Lung (tissue), 17 donors: ENCODE measurements at places on chromosomes 3 and 15. TPM values are rescaled to one million over a fixed set of nuclear protein-coding genes. Genes with fewer than 3 reads are reported as not detected.

DNA sequence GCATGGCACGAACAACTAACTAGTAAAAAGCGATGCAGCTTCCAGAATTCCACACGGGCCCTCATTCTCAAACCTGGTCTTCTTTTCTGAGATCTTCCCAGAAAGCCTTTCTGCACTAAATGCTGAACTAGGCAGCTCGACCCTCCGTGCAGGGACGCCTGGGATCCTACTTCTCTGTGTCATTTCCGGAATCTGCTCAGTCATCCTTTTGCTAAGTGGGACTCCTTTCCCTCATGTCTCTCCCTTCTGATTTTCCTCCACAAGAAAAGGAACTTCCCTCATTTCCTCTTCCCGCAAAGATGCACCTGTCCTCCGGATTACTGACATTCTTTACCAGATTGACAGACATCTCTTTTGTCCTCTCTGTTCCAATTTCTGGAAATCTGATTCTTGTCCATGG, 9.2 kb upstream of the HES1 start:
- DNase-seq = no peak

GRCh38 chr3:88691081-88691480, 416.3 kb upstream of the EPHA3 start:
- no peak for DNase-seq

DNA sequence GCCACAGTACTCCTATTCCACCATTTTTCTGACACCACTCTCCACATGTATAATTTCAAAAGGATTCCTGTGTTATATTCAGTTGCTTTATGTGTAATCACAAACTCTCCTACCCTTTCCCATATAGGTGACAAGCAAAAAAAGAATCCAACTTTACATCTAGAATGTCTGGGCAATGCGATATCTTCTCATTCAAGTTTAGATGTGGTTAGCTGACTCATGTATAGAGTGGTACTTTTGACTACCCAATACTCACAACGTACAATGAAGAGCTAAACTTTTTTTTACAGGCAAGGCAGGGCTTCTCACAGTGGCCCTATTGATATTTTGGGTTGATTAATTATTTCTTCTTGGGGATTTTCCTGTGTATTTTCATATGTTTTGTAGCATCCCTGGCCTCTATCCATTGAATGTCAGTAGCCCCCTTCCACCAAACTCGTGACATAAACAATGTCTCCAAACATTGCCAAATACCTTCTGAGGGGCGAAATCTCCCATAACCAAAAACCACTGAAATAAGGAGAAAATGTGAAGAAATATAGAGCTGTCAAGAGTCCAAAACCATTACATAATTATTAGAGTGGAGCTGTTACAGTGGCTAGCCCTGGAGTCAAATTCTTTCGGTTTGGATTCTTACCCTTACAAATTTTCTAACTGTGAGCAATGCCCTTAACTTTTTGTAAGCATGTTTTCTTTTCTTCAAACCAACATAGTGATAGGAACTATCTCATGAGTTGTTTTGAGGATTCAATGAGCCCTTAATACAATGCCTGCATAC, 342.6 kb downstream of the NSUN3 start:
- no peak for DNase-seq

GRCh38 chr15:60616628-60617027, 137.7 kb upstream of the ICE2 start:
- DNase-seq = no peak

- no peak for DNase-seq
These were observed 2.3 kb downstream of the SERF2 start for GRCh38 chr15:43794269-43795037.

DNA sequence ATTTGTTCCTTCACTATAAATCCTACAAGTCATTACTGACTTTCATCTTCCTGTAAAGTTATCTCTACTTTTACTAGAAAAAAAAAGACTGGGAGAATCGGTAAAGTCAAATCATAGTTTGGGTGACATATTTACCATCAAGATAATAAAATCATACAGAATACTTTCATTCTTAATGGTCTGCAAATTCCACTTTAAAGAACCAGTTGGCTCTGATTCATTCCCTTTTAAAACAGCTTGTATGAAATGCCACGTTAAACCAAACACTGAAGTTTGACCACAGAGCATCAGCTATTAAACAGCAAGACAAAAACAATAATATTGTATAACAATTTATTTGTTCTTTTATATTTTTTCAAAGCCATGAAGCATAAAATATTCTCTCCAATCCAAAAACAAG, 100.7 kb downstream of the FBN1 start:
- DNase-seq = no peak

GRCh38 chr3:119885746-119886530, 104.0 kb downstream of the NR1I2 start:
- no peak for DNase-seq

DNA sequence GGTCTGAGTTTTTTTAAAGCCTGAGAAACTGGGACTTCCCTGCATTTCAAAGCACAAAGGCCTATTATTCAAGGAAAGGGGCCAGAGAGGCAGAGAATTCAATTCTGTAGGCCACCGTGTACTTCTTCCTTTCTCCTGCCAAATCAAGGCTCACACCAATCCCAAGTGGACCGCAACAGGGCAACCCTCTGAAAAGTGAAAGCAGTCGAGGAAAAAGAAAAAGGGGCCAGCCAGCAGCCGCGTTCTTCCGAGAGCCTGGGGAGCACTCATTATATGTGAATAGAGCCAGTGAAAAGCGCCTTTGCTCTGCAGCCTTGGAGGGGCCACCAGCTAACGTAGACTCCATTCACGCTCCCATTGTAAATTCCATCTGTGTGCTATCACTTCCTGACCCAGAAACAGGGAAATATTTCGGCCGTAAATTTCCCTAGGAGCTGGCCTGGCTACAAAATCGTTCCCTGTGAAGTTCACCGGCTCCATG, 45.9 kb upstream of the THUMPD3 start:
- DNase-seq = peak; percentile 37

GRCh38 chr15:65249641-65250040, 37.0 kb downstream of the PARP16 start:
- DNase-seq = no peak

DNA sequence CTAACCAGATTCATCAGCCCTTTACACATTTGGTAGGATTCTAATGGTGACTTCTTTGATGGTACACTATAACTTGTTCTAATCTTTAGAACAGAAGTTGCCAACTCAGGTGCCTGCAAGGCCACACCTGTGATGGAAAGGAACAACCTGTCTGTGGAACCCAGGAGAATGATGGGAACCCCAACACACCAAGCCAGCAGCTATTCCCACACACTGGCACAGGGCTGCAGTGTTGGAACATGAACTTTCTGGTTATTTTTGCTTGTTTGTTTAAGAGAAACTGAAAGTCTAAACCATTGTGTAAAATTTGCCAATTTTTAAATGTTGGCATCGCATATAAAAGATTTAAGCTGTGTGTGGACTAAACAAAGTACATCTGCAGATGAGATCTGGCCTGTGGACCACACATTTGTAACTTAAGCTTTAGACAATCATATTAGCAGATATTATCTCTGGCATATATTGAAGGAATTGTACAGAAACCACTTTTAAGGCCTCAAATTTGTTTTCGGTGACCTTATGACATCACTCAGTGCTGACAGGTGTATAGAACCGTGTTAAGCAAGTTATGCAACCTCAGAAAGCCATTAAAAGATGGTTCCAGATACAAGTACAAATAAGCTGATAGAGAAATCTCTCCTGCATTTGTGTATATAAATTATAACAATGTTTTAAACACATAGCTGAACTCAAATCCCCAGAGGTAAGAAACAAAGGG, 242.9 kb downstream of the SLC9A9 start:
- no peak for DNase-seq

- no peak for DNase-seq
These were observed 472.6 kb upstream of the NECTIN3 start for GRCh38 chr3:110598847-110599490.

DNA sequence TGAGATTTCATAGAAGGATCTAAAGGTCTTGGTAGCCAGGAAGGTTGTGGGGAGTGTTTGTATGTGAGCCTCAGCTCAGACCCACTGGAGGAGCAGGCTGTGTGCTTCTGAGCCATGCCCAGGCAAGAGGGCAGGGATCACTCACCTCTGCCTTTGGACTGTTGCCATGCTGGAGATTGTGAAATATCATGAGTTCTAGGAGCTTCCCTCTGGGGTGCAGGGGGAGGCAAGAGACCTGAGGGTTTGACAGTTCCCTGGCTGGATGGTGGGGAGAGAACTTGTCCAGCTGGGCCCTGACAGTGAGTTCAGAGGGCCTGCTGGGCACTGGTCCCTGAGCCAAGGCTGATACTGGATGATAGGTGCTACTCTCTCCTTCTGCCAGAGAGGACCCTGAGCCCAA, 6.0 kb downstream of the SLC6A1 start:
- no peak for DNase-seq

- DNase-seq = peak; percentile 30
These were observed at the start of gene FOXB1 for GRCh38 chr15:60004009-60004845. Gene FOXB1 (plus strand): TSS chr15:60004311. CDS start chr15:60004964, 653 bp downstream.

GRCh38 chr3:59052803-59053411, 3.1 kb upstream of the CFAP20DC start:
- DNase-seq = peak; percentile 40

DNA sequence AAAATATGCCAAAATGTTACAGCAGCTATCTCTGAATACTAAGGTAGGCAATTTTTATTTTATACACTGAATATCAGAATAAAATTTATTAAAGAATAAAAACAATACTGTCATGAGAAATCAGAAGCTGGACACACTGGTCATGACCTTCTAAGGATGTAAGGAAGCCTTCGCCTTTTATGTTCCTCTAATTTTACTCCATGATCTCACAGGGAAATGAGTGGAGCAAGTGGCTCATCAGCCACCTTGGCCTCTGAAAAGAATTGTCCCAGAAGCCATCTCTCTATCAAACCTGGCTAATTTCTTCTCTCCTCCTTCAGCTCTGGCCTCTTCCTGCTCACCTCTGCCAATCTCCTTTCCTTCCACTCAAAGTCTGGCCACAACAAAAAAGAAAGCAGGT, 48.6 kb downstream of the THRB start:
- DNase-seq = no peak

DNA sequence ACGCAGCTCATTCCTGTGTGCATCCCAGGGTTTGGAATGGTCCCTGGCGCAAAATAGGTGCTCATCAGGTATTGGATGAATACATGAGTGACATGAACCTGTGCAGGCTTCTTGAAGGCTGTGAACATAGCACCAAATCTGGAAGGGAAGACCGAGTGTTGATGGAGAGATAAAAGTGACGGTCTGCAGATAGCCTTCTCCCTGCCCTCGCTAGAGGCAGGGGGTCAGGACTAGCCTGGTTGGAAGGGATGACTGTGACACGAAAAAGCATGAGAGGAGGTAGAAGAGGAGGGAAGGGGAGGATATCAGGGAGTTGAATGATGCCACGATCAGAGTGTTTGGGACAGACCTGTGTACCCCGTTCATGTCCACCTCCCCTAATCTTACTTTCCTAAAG, 267.1 kb downstream of the XXYLT1 start:
- no peak for DNase-seq

- DNase-seq = no peak
These were observed 100.6 kb upstream of the KLF13 start for GRCh38 chr15:31226021-31226420.

- no peak for DNase-seq
These were observed 963.4 kb upstream of the CFAP20DC start for GRCh38 chr3:60013241-60013640.

DNA sequence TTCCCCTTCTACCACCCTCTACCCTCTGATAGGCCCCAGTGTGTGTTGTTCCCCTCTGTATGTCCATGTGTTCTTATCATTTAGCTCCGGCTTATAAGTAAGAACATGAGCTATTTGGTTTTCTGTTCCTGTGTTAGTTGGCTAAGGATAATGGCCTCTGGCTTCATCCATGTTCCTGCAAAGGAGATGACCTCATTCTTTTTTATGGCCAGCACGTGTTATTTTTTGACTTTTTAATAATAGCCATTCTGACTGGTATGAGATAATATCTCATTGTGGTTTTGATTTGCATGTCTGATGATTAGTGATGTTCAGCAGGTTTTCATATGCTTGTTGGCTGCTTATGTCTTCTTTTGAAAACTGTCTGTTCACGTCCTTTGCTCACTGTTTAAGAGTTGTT, 63.1 kb upstream of the NPHP3 start:
- DNase-seq = no peak

GRCh38 chr3:157201648-157202278, 41.8 kb upstream of the CCNL1 start:
- DNase-seq = peak; percentile 59

DNA sequence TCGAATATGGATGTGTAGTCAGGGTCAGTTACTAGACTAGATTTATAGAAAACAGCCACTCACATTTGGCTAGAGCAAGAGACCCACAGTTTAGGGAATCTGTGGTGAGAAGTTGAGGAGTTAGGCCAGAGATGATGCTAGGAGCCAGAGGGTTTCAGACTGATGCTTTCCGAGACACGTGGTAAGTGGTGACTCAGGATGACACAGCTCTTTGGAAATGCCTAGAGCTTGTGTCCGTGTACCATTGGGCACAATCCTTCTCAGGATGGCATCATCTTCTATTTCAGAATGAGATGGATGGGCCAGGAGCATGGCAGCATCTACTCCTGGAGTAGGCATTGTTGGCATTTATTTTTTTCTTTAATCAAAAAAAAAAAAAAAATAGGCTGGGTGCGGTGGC, 28.5 kb downstream of the PTPRG start:
- no peak for DNase-seq

SEMA7A gene
- total RNA-seq = 15.0 TPM

TAGLN3 gene
- total RNA-seq = 0.89 TPM

DUOXA2 gene
- 0.48 TPM for total RNA-seq

SEMA3B gene
- total RNA-seq = 95.7 TPM

LTK gene
- 10.6 TPM for total RNA-seq

TLR9 gene
- total RNA-seq = 1.1 TPM

ZNF620 gene
- total RNA-seq = 6.1 TPM

PIGZ gene
- 5.5 TPM for total RNA-seq

ALDH1A3 gene
- 18.6 TPM for total RNA-seq

NRG4 gene
- 4.1 TPM for total RNA-seq

ST3GAL6 gene
- total RNA-seq = 18.5 TPM

SCAANT1 gene
- not detected for total RNA-seq

CAND2 gene
- 5.9 TPM for total RNA-seq
